Activated T-cell treated with anti-CD3 and anti-CD28 coated beads for 48 hours (primary cell): ENCODE measurements at places on chromosomes 13 and 19.

- DNase-seq: no peak
Observed at GRCh38 chr19:48292798-48293197, 22.9 kb downstream of the ZNF114 start.

- DNase-seq: no peak
Observed at GRCh38 chr19:20351244-20351643, 184.2 kb downstream of the ZNF486 start.

DNA sequence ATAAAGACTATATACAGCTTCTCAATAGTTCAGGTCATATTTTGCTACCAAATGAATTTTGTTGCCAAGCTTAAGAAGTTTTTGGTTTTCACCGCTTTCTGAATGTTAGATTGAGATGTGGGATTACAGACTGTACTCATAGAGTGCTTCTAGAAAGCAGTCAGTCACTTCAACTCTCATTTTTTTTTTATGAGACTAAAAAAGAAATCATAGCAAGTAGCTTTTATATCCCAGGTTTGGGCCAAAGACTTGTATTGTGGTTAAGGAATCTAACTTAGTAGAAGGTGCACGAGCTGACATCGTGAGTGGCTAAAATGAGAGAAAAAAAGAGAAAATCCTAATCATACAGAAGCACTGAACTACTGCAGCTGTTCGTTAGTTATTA is 2.2 kb upstream of the USPL1 start:
- DNase-seq: no peak

GRCh38 chr13:79212064-79212619 is 193.9 kb downstream of the RBM26 start:
- no peak for DNase-seq

DNA sequence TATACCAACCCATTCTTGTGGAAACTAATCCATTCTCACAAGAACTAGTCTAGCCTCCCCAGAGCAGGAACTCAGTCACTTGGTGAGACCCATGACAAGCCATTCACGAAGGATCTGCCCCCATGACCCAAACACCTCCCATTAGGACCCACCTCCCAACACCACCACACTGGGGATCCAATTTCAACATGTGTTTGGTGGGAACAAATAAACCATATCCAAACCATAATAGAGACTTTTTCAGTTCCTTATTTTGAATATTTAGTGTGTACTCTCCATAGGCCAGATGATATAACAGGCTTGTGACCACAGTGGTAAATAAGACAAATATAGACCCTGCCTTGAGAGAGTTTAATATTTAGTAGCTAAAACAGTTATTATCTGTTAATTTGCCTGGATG is 227.5 kb upstream of the SERP2 start:
- DNase-seq: no peak

DNA sequence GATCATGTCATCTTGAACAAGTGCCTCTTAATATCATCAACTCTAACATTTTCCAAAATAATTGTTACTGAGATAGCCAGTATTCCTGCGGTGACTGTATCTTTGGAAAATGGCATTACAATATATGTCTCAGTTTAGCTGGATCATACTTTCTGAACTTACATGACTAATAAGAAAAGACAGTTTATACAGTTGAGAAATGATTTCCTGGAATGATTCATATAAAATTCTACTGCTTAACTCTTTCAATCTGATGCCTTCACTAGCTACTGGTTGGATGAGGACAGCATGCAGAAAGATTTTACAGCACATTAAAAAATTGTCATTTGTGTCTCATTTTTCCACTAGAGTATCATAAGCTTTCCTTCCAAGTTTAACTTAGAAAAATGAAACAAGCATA is 302.1 kb downstream of the PCDH17 start:
- DNase-seq: no peak

- no peak for DNase-seq
Observed at GRCh38 chr13:51728972-51729371, 75.0 kb downstream of the DHRS12 start.

GRCh38 chr19:19061506-19061905 is 2.3 kb upstream of the SLC25A42 start:
- DNase-seq: no peak

- DNase-seq: peak; percentile 66
Observed at GRCh38 chr19:46748325-46749109, 2.3 kb upstream of the STRN4 start.

- no peak for DNase-seq
Observed at GRCh38 chr13:59743195-59743594, 420.5 kb downstream of the DIAPH3 start.

GRCh38 chr19:2616741-2617392 is 85.6 kb downstream of the GNG7 start:
- no peak for DNase-seq

DNA sequence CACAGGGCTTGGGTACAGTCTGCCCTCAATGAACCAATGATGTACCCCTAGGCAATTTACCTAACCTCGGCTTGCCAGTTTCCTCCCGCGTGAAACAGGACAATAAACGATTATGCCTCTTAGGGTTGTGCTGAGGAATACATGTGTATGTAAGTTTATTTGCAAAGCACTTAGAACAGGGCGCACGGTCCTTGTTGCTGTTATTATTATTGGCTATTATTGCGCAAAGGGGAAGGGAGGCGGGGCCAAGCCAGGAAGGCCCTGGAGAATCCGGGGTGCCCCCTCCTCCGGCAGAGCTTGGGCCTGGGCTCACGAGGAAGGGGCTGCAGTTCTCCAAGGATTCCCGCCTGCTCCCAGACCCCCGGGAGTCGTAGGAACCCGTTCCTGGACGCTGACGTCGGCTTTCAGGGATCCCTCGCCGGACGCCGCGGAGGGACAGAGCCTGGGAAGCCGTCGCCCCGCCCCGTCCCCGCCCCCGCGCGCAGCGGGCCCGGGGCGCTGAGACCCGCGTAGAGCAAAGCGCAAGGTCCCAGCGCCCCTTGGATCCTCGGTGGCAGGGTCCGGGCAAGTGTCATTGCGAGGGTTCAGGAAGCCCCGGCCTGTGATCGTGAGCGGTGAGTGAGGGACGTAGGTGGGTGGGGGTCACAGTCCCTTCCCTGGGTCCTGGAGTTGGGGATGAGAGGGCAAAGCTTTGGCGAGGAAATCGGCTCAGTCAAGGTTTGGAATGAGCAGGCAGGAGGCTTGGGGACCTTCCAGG is at the start of gene TMEM91:
Gene TMEM91 (plus strand): TSS at position 293 of the 757 bp plus-strand sequence. CDS start 1,777 bp downstream, outside the sequence.
- no peak for DNase-seq

- no peak for DNase-seq
Observed at GRCh38 chr13:106649495-106649894, 81.6 kb upstream of the ARGLU1 start.

DNA sequence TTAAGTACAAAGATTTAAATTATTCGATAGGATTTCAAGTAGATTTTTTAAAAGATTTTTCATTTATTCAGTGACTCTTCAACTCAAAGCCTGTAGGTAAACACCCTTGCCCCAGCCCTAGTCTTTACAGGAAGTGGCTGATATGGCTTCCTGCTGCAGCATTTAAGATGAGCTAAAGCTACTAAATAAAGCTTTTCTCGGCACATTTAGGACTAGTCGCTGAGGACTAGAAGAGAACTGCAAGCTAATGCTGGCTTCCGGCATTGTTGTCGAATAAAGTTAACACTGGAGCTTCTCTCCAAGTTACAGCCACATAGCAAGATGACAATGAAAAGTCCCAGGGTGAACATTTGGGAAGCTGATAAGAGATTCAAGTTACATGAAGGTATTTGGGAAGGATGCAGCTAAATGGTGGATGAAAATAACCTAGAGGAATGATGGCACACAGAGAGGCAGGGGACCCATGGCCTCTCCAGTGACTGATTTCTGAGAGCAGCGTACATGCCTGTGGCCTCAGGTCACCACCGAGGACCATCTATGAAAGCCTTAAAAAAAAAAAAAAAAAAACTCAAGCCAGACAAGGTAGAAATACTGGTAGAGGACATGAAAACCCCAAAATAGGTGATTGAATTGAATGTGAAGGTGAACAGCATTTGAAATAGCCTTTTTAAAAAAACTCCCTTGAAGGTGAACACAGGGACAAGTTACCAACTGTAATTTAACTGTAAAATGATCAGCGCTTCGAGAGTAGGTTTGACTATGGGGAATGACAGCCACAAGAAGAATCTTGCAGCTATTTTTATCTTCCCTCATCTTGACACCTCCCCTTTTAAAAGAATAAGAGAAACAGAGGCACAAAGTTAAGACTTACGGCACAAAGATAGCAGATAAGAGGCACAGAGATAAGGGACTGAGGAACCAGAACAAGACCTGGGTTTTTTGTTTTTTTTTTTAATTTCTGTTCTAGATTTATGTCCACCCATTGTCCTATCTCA is 155.4 kb downstream of the DCT start:
- no peak for DNase-seq

DNA sequence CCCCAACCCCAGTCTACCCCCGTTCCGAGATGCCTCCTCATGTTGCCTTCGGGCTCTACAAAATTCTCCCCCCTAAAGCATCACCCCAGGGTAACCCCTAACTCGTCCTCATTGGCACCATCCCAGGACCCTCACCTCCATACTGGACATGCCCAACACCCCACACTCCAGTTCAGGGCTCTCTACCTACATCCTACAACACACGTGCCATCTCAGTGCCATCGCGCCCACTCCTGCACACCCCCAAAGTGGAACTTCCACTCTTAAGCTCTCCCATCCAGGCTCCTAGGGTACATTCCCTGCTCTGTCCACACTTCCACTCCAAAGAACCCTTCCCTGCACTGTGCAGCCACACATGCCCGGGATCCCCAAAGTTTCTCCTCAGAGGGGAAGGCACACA is 827 bp upstream of the FKRP start:
- DNase-seq: no peak

DNA sequence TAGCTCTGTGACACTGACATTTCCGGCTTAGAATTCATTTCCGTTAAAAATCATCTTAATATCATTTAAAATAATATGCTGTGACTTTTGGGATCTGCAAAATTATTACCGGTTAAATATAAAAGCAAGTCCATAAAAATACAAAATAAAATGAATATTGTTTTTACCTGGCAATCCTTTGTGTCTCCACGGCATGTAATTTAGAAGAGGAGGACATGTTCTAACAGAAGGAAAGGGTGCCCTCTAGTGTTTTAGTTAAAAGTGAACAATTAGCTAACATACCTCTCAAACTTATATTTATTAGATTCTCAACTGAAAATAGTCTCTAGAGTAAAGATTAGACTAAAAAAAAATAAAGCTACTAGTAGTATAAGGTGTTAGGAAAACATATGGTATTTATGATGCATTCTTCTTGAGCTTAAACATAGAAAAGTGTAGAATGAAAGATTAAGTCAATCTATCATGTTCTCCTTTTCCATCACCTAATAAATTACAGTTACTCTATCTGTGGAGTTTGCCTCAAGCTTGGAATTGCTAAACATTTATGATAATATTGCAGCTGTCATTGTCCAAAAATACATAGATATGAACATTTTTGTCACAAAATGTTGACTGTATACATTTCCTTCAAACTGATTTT is 676.7 kb upstream of the SPRY2 start:
- no peak for DNase-seq

DNA sequence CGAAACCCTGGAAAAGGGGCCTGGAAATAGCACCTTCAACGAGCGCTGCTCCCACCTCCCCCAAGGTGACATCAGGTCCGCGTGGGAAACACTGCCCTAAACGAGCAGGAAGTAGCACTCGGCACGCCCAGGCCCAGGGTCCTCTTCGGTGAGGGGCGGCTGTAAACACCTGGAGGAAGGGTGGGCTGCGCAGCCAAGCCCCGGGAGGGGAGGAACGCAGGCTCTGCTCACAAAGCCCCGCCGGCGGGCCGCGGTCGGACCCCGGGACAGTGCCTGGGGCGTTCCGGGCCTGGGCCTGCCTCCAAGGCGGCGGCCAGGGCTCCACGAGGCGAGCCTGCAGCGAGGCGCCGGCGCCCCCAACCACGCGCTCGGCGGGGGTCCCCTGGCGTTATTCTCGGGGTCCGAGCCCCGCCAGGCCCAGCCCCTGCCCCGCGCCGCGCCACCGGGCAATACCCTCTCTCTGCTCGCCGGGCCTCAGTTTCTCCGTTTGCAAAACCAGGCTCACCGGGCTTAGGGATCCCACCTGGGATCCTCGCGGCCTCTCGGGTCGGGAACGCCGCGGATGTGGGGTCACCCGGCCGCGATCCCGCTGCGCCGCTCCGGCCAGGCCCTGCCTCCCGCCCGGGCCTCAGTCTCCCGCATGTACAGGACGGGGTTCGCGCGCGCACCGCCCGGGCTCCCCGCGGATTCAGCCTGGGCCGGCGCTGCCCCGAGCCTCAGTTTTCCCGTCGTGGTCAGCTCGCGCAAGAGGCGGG is 630 bp downstream of the RNF126 start:
- peak; percentile 64 for DNase-seq

DNA sequence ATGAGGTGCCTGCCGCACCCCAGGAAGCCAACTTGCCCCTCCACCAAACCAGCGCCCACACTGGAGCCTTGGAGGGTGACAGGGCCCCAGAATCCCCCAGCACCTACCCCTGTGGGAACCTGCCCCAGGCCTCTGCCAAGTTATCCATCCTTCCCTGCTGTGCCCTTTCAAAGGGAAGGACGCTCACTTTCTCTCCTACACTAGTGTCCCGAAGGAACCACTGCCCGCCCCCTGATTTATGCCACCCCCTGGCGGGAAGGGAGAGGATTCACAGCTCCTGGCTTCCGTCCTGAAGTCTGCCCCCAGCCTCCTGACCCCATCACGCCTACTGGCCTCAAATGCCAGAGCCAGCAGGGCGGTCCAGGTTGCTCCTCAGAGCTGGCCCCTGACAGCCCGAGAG is 1.4 kb downstream of the EVI5L start:
- DNase-seq: no peak

DNA sequence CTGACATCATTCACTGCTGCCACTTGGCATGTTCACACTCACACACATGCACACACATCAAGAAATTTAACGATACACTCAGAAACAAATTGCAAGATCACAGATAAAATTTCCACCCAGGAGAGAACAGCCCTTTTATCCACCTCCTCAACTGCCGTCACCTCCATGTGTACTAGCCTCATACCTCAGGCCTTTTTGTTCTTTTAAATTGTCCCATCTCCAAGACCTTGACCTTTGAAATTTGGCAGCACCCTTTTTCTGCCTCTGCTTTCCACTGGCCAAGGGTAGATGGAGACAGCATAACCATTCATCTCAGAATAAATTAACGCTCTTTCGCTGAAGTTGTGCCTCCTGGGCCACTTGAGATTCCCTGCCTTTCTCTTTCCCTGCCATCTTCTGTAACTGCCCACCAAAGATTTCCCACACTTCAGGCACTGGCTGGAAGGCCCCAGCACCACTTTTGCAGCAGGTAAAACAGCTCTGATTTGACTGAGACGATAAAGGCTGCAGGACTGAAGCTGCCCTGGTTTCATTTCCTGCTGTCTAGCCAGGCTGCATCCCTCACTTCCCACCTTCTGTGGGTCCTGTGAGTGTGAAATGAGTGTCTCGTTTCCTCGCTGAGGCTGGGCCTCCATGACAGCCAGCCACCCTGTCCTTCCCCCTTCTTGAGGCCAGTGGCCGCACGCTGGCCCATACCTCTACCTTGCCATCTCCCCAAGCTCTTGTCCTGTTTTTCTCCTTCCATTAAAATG is 39.3 kb downstream of the MBNL2 start:
- no peak for DNase-seq

- no peak for DNase-seq
Observed at GRCh38 chr13:64255988-64256387, 2840.3 kb upstream of the PCDH20 start.

DNA sequence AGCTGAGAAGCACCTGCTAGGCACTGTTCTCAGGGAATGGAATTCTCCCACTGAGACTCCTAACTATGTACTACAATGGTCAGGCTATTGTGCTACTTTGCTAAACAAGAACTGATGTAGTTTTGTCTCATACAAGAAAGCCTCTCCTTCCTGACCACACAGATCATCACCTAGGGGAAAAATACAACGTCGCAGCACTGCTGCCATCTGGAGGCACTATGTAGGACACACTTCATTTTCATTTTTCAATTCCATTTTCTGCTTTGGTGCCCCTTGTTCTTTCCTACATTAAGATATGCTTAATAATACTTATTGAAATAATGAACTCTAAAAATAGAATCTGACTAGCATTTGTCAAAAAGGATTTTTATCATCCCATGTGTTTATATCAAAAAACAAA is 21.1 kb downstream of the PROSER1 start:
- DNase-seq: no peak
